ENCODE measurements at places on chromosomes 6 and 20.

GRCh38 chr6:52337633-52338290 lies 24.2 kb upstream of the PAQR8 start:
- DNase-seq, result no peak

GRCh38 chr6:164258421-164258820 lies 843.9 kb downstream of the QKI start:
- no peak for DNase-seq

DNA sequence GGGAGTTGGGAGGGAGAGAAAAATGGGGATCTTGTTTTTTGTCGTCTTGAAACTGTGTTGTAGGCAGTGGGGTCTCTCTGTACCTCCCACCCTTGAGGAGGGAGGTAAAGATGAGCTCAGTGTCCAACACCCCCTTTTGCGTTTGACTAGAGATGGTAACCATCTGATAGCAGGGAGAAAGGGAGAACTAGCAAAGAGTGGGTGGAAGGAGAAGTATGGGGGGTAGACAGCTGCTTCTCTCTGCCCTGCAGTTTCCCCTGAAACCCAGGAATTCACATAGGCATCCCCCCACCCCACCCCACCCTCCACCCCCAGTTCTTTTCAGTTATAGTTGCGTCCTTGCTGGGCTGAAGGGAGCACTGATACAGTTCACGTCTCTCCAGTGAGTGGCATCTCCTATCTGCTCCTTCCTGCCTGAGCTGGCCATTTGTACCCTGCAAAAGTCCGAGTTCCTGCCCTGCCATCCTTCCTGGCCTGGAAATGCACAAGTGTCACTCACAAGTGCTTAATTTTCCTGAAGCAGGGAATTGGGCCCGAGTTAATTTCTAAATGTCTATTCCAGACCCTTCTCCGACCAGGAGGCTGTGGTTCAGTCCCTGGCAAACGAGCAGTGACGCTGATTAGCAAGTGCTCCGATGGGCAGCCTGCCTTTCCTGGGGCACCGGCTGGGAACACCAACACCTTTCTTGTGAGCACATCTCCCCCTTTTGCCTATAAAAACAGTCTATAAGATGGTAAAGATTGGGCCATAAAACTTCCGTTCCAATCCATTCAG lies 1.5 kb downstream of the SIRPA start:
- no peak for DNase-seq

- DNase-seq, result no peak
Observed at GRCh38 chr20:45810191-45810970, 2.1 kb upstream of the UBE2C start.

DNA sequence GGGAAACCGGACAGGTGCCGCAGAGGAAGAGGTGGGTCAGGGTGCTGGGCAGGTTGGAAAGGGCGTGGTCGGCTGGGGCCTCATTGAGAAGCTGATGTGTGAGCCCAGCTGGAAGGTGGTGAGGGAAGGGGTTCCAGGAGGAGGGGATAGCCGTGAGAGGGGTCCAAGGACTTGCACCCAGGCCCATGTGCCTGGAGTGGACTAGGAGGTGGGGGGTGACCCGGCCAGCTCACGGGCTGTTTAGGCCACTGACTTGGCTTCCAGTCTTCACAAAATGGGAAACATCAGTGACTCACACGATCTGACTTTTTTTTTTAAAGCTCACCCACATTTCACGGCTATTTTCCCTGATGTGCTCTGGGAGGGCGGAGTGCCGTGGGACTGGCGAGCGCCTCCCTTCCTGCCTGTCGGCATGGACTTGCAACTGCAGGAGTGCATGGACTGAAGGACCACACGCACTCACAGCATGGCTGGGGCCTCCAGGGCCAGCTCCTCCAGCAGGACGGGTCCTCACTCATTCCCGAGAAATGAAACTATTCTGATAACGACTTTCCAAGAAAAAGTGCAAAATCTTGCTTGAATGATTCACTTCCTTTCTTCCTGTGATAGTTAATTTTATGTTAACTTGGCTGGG lies 13.5 kb upstream of the PDE10A start:
- no peak for DNase-seq

- DNase-seq, result no peak
Observed at GRCh38 chr6:115319823-115320222, 740.9 kb downstream of the FRK start.

GRCh38 chr6:14451594-14452374 lies 334.2 kb downstream of the CD83 start:
- DNase-seq, result no peak

- DNase-seq, result peak; percentile 29
Observed at GRCh38 chr20:35767683-35768481, 3.9 kb upstream of the PHF20 start.

DNA sequence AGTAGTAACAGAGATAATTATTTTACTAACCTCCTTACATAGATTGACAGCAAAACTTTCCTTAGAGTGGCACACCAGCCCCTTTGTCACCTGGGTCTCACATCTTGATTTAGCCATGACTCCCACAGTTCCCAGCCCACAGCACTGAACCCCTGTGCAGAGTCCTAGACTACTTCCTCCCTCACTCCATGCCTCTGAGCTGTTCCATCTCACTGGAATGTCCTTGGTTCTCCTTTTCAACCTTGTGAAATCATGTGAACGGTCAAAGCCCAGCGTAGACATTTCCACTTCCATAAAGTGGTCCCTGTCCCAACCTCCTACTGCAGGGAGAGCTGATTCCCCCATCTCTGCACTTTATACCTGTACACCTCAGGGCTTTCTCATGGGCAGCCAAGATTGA lies 19.7 kb downstream of the CGA start:
- no peak for DNase-seq

DNA sequence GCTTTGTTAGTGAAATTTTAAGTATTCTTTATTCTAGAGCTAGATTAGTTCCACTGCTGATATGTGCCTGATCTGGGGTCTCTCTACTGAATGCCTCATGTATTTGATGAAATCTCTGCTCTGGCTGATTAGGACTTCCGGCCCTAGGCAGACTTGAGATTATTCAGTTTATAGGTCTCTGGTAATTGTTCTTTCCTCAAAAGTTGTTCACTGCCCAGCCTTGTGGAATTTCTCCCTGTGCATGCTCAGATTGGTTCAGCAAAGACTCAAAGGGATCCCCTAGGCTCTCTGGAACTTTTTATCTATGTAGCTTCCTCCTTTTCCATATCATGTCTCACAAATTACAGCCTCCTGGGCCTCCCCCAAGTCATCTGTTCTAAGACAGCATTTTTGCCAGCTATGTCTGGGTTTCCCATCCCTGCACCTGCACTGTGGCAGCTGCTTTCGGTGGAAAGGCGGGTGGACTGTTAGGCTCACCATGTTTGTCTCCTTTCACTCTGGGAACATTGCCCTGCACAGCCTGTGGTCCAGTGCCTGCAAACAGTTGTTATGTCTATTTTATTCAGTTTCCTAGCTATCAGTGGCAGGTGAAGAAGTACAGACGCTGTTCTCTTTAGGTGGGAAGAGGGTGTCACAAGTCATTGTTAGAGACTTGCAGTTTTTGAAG lies 73.7 kb downstream of the RPP40 start:
- no peak for DNase-seq

DNA sequence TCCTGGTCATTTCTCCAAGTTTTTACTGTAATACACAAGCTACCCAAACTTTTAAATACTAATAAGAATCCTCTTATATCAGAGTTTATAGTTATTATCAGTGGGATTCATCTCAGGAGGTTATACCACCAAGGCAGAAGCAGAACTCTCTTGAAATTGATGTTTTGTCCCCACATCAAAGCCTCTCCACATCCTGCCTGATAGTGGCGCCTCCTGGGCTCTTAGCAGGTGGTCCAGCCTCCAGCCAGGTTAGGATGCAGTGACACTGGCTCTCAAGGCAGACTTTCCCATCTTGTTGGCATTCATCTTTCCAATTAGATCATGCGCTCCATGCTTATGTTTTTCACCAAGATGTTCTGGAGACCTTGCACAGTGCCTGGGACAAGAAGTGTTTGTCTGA lies 81.8 kb upstream of the INSM1 start:
- no peak for DNase-seq

DNA sequence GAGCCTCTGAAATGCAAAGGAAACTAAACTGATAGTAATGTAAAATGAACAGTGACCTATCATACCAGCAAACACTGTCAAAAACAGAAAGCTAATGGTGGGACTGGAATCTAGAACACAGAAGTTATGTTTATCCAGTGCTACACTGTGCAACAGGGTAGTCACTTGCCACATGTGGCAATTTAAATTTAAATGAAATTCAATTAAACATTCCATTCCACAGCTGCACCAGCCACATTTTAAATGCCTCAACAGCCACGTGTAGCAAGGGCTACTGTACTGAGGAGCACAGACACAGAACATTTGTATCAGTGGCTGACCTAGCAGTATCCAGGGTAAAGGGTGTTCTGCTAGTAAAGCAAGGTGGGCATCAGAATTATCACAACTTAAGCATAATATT lies 5.6 kb upstream of the POLR1H start:
- no peak for DNase-seq

DNA sequence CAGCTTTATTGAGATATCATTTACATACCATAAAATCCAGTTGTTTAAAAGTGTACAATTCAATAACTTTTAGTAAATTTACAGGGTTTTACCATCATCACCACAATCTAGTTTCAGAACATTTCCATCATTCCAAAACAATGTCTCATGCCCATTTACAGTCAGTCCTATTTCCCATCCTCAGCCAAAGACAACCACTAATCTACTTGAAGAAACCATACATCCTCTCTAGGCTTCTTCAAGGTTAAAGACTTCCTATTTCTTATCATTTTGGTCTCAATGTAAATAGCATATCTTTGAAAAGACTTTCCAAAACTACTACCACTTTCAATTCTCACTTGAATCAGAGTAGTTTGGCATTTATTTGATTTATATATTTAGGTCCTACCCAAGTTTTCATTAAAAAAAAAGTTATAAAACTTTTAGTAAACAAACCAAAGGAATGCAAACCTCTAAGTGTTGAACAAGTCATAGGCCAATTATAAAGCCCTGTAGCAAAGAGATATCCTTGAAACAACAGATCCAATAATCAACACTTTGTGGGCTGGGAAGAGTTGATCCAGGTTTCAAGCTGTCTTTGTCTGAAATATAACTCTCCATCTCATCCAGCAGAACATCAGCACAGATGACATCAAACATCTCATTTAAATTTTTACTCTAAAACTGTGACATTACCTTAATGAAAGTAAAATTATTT lies 211.3 kb upstream of the RUNX2 start:
- no peak for DNase-seq

DNA sequence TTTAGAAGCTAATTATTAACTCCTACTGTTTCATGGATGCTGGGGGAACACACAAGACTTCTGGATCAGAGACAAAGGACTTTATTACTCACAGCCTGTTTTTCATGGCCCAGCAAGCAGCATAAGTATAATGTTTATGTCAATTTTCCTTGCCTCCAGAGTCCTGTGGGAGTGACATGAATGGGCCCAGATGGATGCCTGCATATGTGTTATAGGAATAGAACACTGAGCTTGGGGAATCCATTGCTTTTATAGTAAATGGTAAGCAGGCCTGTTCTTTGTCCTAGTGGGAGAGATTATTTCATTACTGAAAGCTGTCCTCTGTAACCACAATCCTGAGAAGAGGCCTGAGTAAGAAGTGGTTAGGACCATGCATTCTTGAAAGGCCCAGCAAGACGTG lies 25.6 kb downstream of the BLTP3A start:
- no peak for DNase-seq

DNA sequence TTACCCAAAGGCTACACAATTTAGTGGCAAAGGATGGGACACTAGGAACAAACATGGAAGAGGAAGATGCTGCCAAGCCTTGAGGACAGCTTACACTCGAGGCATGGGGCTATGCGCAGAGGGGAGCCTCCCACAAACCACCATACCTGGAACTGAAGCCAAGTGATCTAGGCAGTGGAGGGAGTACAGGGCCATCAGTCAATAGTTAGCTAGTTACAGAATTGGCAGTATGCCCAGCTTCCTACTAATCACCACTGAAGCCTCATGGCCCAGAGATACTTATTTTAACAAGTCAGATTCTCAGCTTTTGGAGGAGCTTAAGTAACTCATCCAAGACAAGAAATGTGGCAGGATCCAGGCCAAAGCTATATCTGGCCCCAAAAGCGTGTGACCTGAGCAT lies 226.6 kb upstream of the MOCS1 start:
- no peak for DNase-seq

DNA sequence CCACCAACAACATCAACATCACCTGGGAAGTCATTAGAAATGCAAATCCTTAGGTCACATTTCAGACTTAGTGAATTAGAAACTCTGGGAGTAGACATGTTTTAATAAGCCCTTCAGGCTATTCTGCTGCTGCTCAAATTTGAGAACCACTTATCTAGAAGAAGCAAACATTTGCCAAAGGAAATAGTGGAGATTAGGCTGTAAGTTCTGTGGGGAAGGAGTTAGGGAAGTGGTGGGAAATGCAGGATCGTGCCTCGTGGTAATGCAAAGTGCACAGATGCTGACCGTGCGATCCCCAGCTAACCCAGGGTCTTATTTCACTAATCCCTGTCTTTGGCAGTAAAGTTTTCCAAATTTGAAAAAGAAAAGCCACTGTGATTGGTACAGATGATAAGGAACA lies 328.5 kb downstream of the EPM2A start:
- no peak for DNase-seq

GRCh38 chr6:33727932-33728331 lies 16.4 kb upstream of the UQCC2 start:
- DNase-seq, result no peak

GRCh38 chr6:43746071-43746470 lies 23.9 kb upstream of the VEGFA start:
- no peak for DNase-seq

GRCh38 chr6:90472716-90473115 lies 114.2 kb downstream of the MAP3K7 start:
- DNase-seq, result no peak

GRCh38 chr6:87066449-87067333 lies 28.2 kb downstream of the CGA start:
- no peak for DNase-seq

- DNase-seq, result no peak
Observed at GRCh38 chr20:33896509-33896908, 85.4 kb downstream of the CHMP4B start.

DNA sequence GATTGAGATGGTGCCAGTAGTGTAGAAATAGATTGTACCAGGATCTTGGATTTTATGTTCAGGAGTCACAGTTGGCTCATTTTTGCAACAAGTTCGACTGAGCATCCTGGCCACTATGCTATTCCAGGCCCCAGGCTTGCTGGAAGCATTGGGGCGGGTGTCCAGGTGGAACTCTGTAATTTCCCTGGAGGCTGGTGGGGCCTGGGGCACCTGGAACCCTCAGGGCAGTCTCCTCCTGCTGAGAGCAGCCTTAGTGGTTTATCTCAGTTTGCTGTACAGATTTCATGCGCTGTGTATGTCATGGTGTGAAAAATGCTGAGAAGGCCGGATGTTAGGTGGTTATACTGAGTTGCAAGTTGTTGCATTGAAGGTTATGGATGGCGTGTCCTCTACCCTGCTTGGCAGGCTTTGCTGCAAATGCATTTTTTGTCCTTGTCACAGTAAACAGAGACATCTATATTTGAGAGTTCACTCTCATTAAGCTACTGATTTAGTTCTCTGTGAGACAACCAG lies 135.1 kb upstream of the MYLIP start:
- DNase-seq, result no peak

GRCh38 chr6:132525866-132526265 lies 12.2 kb upstream of the TAAR9 start:
- no peak for DNase-seq

GRCh38 chr6:3232017-3232945 lies 4.8 kb upstream of the TUBB2B start:
- DNase-seq, result no peak

- no peak for DNase-seq
Observed at GRCh38 chr6:132461958-132462357, 51.0 kb downstream of the STX7 start.
